Tibial nerve (tissue), 4 donors: ENCODE measurements at places on chromosomes 12 and 14. TPM values are rescaled to one million over a fixed set of nuclear protein-coding genes. Genes with fewer than 3 reads are reported as not detected.

DNA sequence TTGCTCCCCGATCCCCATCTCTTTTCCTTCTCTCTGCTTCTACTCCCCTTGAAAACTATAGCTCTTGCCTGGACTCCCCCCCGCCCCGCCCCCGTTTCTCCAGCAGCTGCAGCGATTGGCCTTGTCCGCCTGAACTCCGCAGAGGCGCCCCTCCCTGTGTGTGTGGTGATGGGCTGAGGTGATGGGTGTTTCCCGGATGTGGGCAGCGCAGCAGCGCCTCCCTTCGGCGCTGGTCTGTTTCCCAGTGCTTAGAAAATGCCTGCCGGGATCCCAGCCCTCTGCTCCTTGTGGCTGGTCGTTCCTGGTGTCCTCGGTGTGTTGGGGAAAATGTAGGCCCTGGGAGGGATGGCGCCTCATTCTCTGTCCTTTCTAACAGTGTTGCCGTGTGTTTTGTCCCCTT, 43.3 kb downstream of the GALNT8 start:
- no peaks in the 10 kb centered on the region for H3K36me3 ChIP-seq
- H3K4me1 ChIP-seq, result no peaks in the 10 kb centered on the region
- DNase-seq, result no peak
- no peak overlapping the region for H3K27ac ChIP-seq

Gene KLRC4
- not detected for total RNA-seq

GRCh38 chr12:90085494-90086274, 377.0 kb upstream of the ATP2B1 start:
- no peak for DNase-seq
- no peaks in the 10 kb centered on the region for H3K27me3 ChIP-seq
- no peak overlapping the region for H3K27ac ChIP-seq
- H3K4me3 ChIP-seq, result no peak overlapping the region
- H3K4me1 ChIP-seq, result no peaks in the 10 kb centered on the region

DNA sequence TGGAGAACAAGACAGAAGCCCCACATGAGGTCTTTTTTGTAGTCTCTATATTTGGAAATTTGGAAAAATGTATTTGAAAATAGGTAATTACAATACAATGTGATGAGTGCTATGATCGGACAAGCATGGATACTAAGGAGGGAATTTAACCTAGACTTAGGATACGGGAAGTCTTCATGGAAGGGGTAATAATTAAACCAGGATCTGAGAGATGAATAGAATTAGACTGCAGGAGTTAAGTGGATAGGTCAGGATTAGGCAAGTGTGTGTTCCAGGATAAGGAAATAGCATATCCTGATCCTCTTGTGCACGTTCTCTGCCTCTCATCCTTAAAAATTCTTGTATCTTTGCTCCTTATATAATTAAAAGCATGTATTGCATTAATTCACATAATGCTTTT, 223.3 kb upstream of the PRICKLE1 start:
- no peaks in the 10 kb centered on the region for H3K36me3 ChIP-seq
- no peak for DNase-seq
- peaks cover 9% of the 10 kb centered on the region for H3K4me1 ChIP-seq
- no peak overlapping the region for H3K27ac ChIP-seq
- no peaks in the 10 kb centered on the region for H3K27me3 ChIP-seq

DNA sequence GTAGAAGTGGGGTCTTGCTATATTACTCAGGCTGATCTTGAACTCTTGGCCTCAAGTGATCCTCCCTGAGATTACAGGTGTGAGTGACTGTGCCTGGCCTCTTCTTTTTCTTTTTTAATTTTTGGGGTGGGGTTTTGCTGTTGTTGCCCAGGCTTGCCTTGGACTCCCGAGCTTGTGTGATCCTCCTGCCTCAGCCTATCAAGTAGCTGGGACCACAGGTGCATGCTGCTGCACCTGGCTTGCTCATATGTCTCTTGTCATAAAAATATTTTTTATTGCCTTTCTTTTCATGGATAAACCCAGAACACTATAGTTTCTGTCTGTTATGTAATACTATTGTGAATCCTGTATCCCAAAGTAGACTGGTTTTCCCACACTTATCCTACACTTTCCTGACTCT, 26.0 kb downstream of the SCYL2 start:
- no peak for DNase-seq
- no peaks in the 10 kb centered on the region for H3K27me3 ChIP-seq
- peaks cover 32% of the 10 kb centered on the region for H3K36me3 ChIP-seq
- no peaks in the 10 kb centered on the region for H3K4me1 ChIP-seq
- no peak overlapping the region for H3K4me3 ChIP-seq
- H3K27ac ChIP-seq, result no peak overlapping the region

Gene TAS2R20
- 6.3 TPM for total RNA-seq

Gene SIX4
- total RNA-seq, result 8.2 TPM

Gene SMCO2
- total RNA-seq, result not detected

Gene PPP4R3A
- 88.3 TPM for total RNA-seq

Gene EML1
- 45.0 TPM for total RNA-seq

Gene KRT2
- total RNA-seq, result not detected

DNA sequence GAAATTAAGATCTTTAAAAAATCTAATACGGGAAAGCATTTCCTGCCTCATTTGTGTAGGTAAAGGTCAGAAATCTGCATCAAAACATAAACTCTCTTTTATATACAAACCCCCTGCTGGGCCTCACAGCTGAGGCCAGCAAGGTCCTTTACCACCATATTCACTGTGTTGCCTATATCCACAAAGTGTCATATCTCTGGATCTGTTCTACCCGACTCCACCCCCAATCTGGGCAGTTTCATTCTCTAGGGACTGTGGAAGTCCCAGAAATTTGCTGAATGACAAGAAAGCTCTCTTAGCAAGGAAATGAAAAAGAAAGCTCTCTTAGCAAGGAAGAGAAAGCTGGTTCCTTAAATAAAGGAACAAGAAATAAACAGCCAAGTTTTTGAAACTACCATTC, 301.7 kb downstream of the KCNH5 start:
- H3K4me1 ChIP-seq, result no peaks in the 10 kb centered on the region
- no peaks in the 10 kb centered on the region for H3K27me3 ChIP-seq
- H3K27ac ChIP-seq, result no peak overlapping the region
- H3K36me3 ChIP-seq, result no peaks in the 10 kb centered on the region
- no peak for DNase-seq

GRCh38 chr14:76056128-76056527, 70.6 kb downstream of the IFT43 start:
- no peak overlapping the region for H3K27ac ChIP-seq
- DNase-seq, result no peak
- peaks cover 5% of the 10 kb centered on the region for H3K36me3 ChIP-seq
- H3K4me1 ChIP-seq, result no peaks in the 10 kb centered on the region
- H3K4me3 ChIP-seq, result no peak overlapping the region
- H3K27me3 ChIP-seq, result no peaks in the 10 kb centered on the region

GRCh38 chr14:65287264-65288131, 125.0 kb upstream of the FUT8 start:
- H3K27me3 ChIP-seq, result no peaks in the 10 kb centered on the region
- H3K36me3 ChIP-seq, result no peaks in the 10 kb centered on the region
- H3K4me1 ChIP-seq, result no peaks in the 10 kb centered on the region
- no peak overlapping the region for H3K4me3 ChIP-seq

Gene LYZ
- 58.1 TPM for total RNA-seq

GRCh38 chr12:48967991-48968390, 3.5 kb downstream of the WNT10B start:
- no peaks in the 10 kb centered on the region for H3K4me1 ChIP-seq
- no peak overlapping the region for H3K27ac ChIP-seq
- no peaks in the 10 kb centered on the region for H3K36me3 ChIP-seq
- no peak overlapping the region for H3K4me3 ChIP-seq
- H3K27me3 ChIP-seq, result peaks cover 59% of the 10 kb centered on the region

GRCh38 chr12:20946732-20947131, 136.2 kb downstream of the SLCO1B3 start:
- H3K36me3 ChIP-seq, result no peaks in the 10 kb centered on the region
- DNase-seq, result no peak
- no peaks in the 10 kb centered on the region for H3K4me1 ChIP-seq
- H3K27ac ChIP-seq, result no peak overlapping the region
- no peaks in the 10 kb centered on the region for H3K27me3 ChIP-seq
- H3K4me3 ChIP-seq, result no peak overlapping the region
